ENCODE measurements at places on chromosomes 13 and 19. TPM values are rescaled to one million over a fixed set of nuclear protein-coding genes. Genes with fewer than 3 reads are reported as not detected.

Gene CELF5
- total RNA-seq: not detected

Gene CADM4
- total RNA-seq: 3.1 TPM

Gene NLRP12
- not detected for total RNA-seq

Gene CRLF1
- 22.1 TPM for total RNA-seq

Gene OR4F17
- total RNA-seq: 0.08 TPM

Gene ANKRD24
- 0.05 TPM for total RNA-seq

Gene SELENOW
- 219 TPM for total RNA-seq

Gene ZNF560
- total RNA-seq: 0.05 TPM

Gene BBC3
- 1.7 TPM for total RNA-seq

Gene ZNF536
- 14.2 TPM for total RNA-seq

Gene ZSCAN4
- not detected for total RNA-seq

Gene NLRP9
- not detected for total RNA-seq

Gene SPACA6
- total RNA-seq: 10.9 TPM

Gene TEX101
- not detected for total RNA-seq

Gene KIR2DL3
- not detected for total RNA-seq

Gene TMIGD2
- total RNA-seq: 1.5 TPM

Gene SIGLECL1
- not detected for total RNA-seq

Gene KLK10
- not detected for total RNA-seq

Gene DHDH
- total RNA-seq: not detected

Gene RFXANK
- total RNA-seq: 52.5 TPM

Gene CYP4F11
- total RNA-seq: 0.13 TPM

Gene ZNF616
- 10.8 TPM for total RNA-seq

Gene CHST8
- 23.3 TPM for total RNA-seq

Gene F2RL3
- total RNA-seq: 0.47 TPM

Gene NCAN
- not detected for total RNA-seq

Gene FLT3LG
- 0.61 TPM for total RNA-seq

Gene CACNG6
- 0.76 TPM for total RNA-seq

Gene FREM2
- total RNA-seq: 4.3 TPM

Gene PGLYRP1
- not detected for total RNA-seq

Gene KL
- not detected for total RNA-seq

Gene TGFBR3L
- total RNA-seq: not detected

Gene ACER1
- not detected for total RNA-seq
